Ureter (tissue), 1 donor: ENCODE measurements at places on chromosomes 11 and 22.

GRCh38 chr11:14417186-14417585 lies 58.2 kb upstream of the RRAS2 start:
- DNase-seq: no peak

DNA sequence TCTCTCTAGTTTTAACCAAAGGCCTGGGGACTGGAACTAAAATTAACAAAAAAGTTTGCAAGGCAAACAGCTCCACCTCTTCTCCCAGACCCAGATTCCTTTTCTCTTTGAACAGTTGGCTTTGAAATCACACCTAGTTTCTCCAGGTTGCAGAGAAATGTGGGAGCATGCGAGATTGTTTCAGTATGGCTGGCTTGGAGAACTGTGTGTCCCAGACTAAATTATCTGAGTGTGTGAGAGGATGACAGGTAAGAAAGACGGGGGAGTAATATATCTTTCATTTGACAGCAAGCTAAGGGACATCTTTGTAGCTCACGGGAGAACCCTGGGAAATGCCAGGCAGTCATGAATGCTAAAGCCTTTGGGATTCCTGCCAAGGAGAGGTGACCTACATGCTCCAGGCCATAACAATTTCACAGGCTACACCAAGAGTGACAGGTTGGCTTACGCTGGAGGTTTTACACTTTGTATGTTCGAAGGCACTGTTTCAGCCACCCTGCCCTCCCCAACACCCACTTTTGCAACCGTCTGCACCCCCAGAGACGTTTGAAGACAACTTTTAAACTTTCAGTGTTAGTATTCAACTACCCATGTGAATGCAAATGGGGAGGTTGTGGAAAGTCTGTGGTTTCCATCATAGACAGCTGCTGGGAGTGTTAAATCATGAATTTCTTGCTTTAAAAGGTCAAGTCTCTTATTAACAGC lies 109.3 kb upstream of the SNX19 start:
- DNase-seq: no peak

- peak; percentile 50 for DNase-seq
These were observed 41.7 kb downstream of the THAP12 start for GRCh38 chr11:76339221-76339620.

DNA sequence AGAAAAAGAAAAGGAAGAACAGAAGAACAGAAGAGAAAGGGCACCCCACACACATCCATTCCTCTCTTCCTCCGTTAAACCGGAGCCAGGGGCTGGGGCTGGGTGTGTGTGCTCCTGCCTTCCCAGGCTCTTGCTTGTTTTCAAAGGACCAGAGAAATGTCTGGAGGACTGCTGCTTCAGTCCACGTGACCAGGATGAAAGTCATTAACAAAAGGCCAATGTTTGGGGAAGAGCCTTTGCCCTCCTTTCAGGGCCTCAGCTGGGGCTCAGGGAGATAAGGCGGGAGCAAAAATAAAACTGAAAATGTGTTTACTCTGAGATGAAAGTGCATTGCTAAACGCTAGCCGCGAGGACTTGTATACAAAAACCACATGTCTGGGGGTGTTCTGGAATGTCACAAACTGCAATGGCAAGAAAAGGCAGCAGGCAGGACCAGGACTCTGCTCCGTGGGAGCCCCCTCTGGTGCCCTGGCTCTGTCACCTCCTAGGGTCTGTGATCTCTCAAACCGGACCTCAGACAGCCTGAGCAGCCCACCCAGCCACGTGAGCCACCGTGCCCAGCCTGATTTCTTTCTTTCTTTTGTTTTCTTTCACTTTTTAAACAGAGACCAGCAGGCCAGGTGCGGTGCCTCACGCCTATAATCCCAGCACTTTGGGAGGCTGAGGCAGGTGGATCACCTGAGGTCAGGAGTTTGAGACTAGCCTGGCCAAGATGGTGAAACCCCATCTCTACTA lies 31.6 kb upstream of the MYH9 start:
- peak; percentile 78 for DNase-seq

GRCh38 chr11:19374151-19374569 lies 133.4 kb upstream of the E2F8 start:
- DNase-seq: no peak

- no peak for DNase-seq
These were observed 33.6 kb downstream of the USH1C start for GRCh38 chr11:17510507-17511206.

DNA sequence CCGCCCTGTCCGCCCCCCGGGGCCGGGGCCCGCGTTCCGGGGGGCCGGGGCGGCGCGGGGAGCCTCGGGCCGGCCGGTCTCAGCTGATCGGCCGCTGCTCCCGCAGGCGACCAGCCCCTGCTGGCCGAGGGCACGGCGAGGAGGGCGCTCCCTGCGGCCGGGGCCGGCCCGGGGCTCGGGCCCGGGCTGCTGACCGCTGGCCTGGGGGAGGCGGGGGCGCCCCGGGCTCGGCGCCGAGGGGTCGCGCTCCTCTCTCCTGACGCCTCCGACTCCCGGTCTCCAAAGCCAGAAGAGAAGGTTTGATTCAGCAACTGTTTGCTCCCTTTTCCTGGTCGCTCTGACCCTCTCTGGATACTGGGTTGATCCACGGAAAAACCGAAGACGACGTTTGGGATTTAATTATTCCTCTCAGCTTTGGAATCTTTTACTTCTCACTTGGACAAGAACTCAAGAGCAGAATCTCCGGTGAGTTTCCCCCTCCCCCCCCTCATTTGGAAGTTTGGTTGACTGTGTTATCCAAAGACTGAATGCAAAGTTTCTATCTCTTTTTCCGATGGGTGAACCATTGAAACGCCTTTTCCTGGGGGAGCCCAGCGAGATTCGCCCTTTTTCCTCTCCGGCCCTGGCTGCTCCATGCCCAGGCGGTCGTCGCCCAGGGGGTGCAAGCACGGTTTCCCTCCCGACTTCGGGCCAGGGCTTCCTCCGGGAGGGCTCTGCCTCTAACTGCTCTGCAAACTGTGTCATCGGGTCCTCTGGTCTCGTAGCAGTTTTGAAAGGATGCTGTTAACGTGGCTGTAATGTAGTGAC lies 725 bp downstream of the KDM2A start:
- DNase-seq: no peak

DNA sequence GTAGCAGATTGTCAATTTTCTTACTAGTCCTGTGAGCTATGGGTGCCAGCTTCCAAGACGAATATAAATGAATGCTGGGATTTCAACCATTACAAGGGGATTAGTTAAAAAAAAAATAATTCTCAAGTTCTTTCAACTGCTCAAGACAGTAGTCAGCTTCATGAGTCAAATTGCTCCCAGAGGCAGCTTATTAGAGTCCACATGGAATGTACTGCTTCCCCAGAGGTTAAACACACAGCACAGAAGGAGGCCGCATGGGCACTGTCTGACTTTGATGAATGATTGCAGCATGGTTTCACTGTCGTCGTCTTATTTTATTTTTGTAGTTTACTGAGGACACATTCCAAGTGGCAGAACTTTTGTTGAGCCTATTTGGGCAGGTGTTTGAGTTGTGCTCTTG lies 563.2 kb downstream of the TMEM135 start:
- no peak for DNase-seq

DNA sequence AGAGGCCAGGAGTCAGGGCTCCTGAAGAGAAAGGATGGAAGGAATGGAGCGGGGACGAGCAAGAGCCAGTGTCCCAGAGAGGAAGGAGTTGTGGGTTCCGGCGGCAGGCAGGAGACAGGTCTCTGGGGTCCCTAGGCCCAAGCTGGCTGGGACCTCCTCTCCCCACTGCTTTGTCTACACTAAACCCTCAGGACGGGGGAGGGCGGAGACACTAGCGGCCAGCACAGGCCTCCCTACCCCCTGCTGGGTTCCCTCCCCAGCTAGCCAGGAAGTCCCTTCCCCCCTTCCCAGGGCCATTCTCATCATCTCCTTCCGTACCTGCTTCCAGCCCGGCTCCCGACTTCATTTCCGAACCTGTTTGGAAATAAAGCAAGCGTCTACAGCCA lies 79.5 kb downstream of the ST3GAL4 start:
- DNase-seq: no peak

DNA sequence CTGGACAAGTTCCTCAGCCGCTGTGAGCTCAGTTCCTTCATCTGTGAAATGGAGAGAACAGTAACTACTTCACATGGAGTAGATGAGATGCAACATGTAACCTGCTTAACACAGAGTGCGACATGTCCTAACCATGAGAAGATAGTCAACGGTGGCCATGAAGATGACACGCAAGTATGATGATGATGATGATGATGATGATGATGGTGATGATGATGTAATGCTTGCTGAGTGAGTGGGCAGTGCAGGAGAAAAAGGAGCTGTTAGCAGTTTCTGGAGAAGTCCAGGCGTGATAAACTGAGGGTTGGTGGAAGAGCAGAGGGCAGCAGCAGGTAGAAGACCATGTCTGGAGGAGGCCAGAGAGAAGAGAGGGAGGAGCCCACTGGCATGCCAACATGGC lies 90.8 kb upstream of the CD82 start:
- no peak for DNase-seq

GRCh38 chr11:110373051-110373702 lies 56.6 kb upstream of the FDX1 start:
- no peak for DNase-seq

GRCh38 chr22:30868663-30869385 lies 99.8 kb downstream of the MORC2 start:
- DNase-seq: no peak

DNA sequence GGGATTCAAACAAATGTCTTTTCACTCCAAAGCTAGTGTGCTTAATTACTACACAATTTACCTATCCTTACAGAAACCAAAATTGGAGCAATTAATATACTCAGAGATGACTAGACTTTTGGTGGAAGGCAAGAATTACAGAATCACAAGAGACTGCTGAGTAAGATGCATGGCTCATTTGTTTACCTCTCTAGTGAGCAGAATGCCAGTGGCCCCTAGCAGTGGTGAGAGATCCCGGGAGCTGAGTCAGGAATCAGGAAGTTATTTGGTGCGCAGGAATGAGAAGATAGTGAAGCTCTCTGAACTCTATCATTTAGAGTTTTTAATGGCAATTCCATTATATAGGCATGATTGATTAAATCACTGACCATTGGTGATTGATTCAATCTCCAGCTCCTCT lies 188.9 kb upstream of the SESN3 start:
- DNase-seq: no peak

GRCh38 chr22:44942056-44942455 lies 67.7 kb downstream of the PHF21B start:
- no peak for DNase-seq

DNA sequence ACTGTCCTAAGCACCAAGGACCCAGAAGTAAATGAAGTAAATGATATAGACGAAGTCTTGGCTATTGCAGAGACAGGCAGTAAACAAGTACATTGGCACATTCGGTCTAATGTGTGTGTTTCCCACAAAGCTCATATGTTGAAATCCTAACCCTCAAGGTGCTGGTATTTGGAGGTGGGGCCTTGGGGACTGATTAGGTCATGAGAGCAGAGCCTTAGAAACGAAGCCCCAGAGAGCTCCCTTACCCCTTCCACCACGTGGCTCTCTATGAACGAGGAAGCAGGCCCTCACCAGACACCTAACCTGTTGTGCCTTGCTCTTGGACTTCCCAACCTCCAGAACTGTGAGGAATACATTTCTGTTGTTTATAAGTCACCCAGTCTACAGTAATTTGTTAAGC lies 14.9 kb downstream of the CLMP start:
- DNase-seq: no peak

DNA sequence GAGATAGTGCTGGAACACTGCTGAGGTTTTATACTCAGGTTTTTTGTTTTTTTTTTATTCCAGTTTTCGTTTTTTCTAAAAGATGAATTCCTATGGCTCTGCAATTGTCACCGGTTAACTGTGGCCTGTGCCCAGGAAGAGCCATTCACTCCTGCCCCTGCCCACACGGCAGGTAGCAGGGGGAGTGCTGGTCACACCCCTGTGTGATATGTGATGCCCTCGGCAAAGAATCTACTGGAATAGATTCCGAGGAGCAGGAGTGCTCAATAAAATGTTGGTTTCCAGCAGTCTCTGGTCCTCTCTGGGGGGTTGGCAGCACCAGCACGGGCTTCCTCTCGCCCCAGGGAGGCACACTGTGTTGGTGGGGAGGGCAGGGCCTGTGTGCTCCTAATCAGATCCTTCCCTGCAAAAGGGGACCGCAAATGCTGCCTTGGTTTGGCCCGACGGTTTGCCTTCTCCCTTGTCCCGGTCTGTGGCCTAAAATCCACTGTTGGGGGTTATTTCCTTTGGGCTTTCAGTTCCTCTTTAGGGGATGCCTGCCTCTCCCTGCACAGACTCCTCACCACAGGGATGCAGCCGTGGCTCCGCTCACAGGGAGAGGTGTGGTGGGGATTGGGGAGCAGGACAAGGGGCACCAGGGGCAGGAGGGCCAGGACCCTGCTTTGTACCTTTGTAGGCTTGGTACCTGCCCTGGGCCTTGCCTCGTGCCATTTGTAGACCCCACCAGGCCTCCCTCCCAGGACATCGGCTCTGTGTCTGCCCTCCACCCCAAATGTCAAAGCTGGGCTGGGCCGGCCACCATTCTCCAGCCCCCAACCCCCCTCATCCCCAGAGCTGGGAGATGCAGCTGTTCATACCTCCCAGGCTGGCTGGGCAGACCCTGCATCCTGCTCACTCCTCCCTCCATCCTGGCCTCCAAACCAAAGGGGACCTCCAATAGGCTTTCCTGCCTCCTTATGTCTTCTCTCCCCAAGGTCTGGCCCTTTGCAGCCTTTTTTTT lies 13.5 kb downstream of the MCAT start:
- DNase-seq: no peak

GRCh38 chr11:114001416-114001815 lies 26.5 kb downstream of the HTR3A start:
- no peak for DNase-seq

DNA sequence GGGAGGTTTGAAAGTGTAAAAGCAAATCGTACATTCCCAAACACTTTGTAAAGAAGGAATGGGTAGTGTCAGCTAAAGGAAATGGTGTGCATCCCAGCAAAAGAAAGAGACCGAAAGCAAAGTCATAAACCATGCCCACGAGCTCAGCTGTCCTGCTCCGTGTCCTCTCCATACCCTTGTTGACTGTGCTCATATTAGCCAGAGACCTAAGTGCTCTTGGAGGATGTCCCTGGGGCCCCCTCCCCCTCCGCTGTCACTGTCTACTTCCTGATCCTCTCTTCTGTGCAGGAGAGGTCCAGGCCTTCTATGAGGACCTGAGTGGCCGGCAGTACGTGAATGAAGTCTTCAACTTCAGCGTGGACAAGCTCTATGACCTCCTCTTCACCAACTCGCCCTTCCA lies 46.1 kb downstream of the SCN3B start:
- no peak for DNase-seq

- no peak for DNase-seq
These were observed 21.1 kb downstream of the UBASH3B start for GRCh38 chr11:122676638-122677037.

GRCh38 chr22:42388130-42388797 lies 43.9 kb downstream of the NFAM1 start:
- no peak for DNase-seq

GRCh38 chr22:23527971-23528740 lies 51.9 kb downstream of the IGLL1 start:
- DNase-seq: no peak

- DNase-seq: no peak
These were observed at the start of gene MLC1 for GRCh38 chr22:50085211-50085972. TSS of gene MLC1 (minus strand) at chr22:50085426. CDS start at chr22:50084902, 524 bp downstream.

- no peak for DNase-seq
These were observed 419.7 kb upstream of the CNTN5 start for GRCh38 chr11:98600786-98601773.

GRCh38 chr11:3927129-3927796 lies 71.8 kb downstream of the STIM1 start:
- DNase-seq: no peak

GRCh38 chr22:27100789-27101188 lies 443.4 kb downstream of the MIAT start:
- no peak for DNase-seq
